ENCODE measurements at places on chromosomes 16 and 17. TPM values are rescaled to one million over a fixed set of nuclear protein-coding genes. Genes with fewer than 3 reads are reported as not detected.

KRTAP9-4 gene
- total RNA-seq, result not detected

KCNAB3 gene
- total RNA-seq, result 8.8 TPM

FASN gene
- total RNA-seq, result 261 TPM

ITGAX gene
- total RNA-seq, result 25.0 TPM

TNFRSF12A gene
- 4.2 TPM for total RNA-seq

CA7 gene
- not detected for total RNA-seq

KRT33B gene
- not detected for total RNA-seq

ABCC3 gene
- total RNA-seq, result not detected

CDH1 gene
- total RNA-seq, result not detected

GNAO1 gene
- 2.7 TPM for total RNA-seq
